Omental fat pad (tissue), 4 donors: ENCODE measurements at places on chromosomes 3 and 15. TPM values are rescaled to one million over a fixed set of nuclear protein-coding genes. Genes with fewer than 3 reads are reported as not detected.

- DNase-seq = no peak
These were observed 50.4 kb downstream of the GHSR start for GRCh38 chr3:172397716-172398405.

GRCh38 chr15:80565398-80565797, 129.7 kb upstream of the ABHD17C start:
- no peak for DNase-seq

DNA sequence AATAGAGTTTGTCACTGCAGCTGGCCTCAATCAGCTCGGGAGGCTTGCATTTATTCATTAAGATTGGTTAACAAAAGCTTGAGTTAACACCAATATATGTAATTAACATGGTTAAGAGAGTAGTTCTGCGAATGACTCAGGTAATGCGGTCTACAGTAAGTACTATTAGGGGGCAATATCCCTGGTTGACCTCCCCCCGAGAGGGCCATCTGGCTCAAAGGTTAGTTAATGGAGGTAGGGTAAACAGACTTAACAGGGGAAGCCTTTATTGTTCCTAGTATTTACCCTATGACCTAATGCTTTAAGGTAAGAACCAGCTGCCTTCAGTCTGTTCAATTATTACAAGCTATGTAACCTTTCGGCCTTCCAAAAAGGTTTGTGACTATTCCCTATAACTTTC, 403.3 kb upstream of the SGO1 start:
- DNase-seq = no peak

- DNase-seq = no peak
These were observed 227.5 kb downstream of the NEK10 start for GRCh38 chr3:27141668-27142067.

DNA sequence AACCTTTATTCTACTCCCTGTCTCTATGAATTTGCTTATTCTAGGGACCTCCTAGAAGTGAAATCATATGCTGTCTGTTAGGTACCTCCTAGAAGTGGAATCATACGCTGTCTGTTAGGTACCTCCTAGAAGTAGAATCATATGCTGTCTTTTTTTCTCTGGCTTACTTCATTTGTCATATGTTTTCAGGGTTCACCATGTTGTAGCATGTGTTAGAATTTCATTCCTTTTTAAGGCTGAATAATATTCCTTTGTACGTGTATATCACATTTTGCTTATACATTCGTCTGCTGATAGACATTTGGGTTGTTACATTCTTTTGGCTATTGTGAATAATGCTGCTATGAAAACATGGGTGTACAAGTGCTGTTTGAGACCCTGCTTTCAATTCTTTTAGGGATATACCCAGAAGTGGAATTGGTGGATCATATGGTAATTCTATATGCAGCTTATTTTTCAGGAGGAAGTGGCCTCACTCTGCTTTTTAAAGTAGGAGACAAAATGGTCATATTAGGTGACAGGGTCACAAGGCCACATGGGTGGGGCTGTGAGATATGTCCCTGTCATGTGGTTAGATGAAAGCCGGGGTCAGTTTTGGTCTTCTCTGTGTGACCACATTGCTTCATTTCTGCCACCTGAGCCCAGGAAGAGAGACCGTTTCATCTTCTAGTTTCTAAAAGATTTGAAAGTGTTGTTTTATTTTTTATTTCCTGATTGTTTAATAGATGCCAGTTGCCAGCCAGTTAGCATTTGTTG, 76.7 kb downstream of the FLNB start:
- no peak for DNase-seq

DNA sequence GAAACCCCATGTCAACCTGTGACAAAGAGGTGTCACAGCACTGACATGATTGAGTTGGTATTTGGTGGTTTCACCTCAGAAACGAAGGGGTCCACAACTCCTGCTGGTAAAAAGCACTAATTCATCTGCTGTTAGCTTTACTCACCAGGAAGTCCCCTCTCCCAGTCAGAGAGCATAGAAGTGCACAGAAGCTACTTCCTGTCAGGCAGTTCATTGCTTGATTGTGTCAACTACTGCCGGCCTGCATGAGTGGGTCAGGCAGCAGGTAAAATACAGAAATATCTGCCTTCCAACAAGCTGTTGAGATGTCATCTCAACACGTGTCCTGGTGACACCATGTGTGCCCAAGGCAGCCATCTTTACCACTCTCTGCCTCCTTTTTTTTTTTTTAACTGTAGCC, 596.6 kb upstream of the NR2F2 start:
- DNase-seq = no peak

- DNase-seq = no peak
These were observed 21.4 kb upstream of the PIAS1 start for GRCh38 chr15:68032672-68033071.

DNA sequence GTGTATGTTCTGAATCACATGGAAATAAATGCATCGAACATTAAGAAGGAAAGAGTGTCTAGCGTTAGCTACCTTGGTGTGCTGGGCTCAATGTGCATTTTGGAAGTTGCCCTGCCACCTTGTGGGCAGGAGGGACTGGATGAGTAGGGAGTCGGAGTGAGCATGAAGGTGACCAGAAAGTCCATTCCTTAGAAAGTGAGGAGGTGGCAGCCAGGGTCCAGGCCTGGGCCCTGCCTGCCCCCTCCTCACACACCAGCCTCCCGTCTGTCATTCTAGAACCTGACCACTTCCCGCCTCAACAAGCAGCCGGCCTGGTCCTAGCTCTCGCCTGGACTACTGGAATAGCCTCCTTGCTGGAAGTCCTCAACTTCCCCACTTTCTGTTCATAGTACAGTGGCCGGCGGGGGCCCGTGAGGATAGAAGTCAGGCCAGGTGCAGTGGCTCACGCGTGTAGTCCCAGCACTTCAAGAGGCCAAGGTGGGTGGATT, 10.2 kb upstream of the GATA2 start:
- no peak for DNase-seq

GRCh38 chr3:141828890-141829289, 47.6 kb upstream of the ATP1B3 start:
- no peak for DNase-seq

DNA sequence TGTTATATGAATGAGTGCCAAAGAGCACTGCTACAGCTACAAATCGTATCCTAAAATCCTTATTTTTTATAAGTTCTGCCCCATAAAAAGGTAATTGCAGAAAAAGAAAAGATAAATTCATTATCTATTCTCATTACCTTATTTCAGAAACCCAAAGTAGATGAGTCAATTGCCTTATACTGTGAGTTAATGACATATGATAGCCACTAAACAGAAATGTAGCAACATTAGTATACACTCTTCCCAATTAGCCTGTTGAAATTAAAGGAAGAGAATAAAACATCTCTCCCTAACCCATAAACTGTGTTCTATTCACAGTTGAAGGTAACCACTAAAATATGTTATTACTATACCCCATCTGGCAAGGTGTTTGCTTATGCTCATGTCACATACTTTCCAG, 11.0 kb downstream of the TBL1XR1 start:
- no peak for DNase-seq

- DNase-seq = no peak
These were observed 108.9 kb downstream of the ATG7 start for GRCh38 chr3:11381141-11381540.

DNA sequence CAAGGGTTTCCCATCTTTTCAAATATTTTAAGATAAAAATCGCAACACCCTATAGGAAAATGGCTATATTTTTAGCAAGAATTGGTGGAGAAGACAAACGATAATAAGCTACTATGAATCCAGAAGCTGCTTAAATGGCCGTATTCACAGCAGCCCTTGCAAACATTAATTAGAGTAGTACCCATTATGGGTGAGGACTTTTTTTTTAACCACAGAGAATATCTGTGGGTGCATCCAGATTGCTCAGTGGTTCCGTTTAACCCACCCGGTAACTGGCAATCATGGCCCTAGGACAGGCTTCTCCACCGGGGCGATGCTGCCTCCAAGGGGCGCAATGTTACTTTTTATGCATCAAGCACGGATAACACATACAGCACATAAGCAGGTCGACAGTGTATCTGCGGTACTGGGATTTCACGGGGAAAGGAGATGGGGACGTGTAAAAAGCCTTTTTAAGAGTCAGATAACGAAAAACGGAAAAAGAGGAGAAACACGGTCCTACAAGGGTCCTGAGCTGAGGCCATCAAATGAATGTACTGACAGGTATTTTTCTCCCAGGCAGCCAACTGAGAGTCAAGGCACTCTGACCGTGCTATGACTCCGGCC, 968 bp upstream of the TMEM266 start:
- DNase-seq = no peak

DNA sequence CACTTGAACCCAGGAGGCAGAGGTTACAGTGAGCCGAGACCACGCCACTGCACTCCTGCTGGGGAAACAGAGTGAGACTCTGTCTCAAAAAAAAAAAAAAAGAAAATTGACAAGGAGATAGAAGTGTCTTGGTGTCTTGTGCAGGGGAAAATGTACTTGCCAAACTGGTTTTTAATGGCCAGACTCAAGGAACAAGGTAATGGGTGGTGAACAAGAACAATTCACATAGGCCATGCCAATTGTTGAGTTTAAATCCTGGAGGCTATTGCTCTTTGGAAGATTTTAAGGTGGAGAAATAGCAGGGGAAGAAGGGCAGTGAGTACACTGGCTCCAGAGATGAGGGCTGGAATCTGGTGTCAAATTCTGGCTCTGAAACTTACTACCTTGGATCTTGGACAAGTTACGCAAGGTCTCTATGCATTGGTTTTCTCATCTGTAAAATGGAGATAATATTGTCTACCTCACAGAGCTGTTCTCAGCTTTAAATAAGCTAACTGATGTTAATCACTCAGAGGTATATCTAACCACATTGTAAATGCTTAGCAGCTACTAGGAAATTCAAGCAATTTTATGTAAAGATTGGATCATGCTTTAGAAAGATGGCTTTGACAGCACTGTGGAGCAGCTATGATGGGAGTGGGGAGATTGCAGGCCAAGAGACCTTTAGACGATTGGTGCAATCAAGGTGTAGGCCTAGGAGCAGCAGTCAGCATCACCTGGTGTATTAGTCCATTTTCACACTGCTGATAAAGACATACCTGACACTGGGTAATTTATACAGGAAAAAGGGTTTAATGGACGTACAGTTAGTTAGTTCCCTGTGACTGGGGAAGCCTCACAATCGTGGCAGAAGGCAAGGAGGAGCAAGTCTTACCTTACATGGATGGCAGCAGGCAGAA, 78.3 kb downstream of the B3GALNT1 start:
- no peak for DNase-seq

GRCh38 chr3:147141516-147142288, 264.6 kb downstream of the ZIC4 start:
- DNase-seq = no peak

- no peak for DNase-seq
These were observed 28.4 kb downstream of the TMEM40 start for GRCh38 chr3:12730506-12731242.

- DNase-seq = no peak
These were observed 67.8 kb upstream of the FSIP1 start for GRCh38 chr15:39850436-39850835.

DNA sequence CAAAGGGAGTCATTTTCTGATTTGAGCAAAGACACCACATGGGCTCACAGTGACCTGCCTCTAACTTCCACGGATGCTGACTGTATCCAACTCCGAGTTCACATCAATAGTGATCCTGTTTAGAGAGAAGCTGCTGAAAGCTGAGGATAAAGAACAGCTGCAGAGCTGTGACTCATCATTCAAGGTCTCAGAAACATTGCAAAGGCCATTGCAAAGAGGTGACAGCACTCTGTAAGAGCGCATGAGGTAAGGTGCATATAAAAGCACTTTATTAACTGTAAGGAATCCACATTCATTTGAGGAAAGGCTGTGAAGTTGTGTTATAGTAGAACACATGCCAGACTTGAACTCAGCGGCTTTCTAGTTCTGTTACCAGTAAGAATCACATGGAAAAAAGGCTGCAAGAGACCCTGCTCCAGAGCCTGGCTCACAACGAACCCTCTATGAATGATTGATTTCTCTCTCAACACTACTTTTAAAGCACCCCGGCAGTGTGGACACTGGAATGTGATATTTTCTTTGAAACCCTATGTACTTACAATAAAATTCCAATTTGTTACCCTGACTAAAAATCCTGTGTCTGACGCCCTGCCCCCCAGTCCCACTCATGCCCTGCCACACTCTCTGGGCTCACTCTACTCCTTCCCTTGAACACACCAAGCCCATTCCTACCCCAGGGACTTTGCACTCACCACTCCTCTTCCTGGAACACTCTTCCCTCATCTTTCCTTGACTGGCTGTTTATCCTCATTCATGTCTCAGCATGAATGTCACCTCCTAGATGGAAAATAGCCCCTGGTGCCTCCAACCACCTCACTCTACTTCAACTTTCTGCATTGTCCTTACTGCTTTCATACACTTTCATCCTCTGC, 111.2 kb downstream of the LSM3 start:
- no peak for DNase-seq

- DNase-seq = no peak
These were observed 6.5 kb downstream of the PLXNB1 start for GRCh38 chr3:48423241-48423882.

GRCh38 chr3:190339130-190339529, 16.9 kb upstream of the CLDN1 start:
- DNase-seq = no peak

DNA sequence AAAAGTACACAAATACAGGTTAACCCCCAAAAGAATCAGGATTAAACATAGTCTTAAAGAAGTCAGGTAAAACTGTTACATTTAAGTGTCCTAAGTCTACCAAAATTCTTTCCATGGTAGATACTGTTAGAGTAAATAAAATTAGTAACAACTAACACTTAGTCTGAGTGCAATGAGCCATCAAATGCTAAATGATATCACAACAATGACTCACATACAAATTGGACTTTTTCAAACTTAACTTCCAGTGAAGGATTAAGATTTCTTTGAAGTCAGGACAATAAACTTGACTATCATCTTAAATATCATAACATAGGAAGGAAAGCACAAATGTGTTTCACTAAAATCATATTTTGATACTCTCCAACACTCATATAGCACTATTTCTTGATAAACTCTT, 43.9 kb downstream of the ZNF148 start:
- no peak for DNase-seq

GRCh38 chr3:184174284-184174645, 390 bp upstream of the AP2M1 start:
- no peak for DNase-seq

- DNase-seq = no peak
These were observed 87.6 kb downstream of the SUCNR1 start for GRCh38 chr3:151960961-151961580.

- DNase-seq = no peak
These were observed 148.8 kb upstream of the HES1 start for GRCh38 chr3:193987186-193987585.

Gene ZDHHC23
- 4.8 TPM for total RNA-seq

Gene MOBP
- not detected for total RNA-seq

Gene FGF12
- total RNA-seq = 2.8 TPM

Gene C3orf85
- total RNA-seq = not detected

Gene MESP2
- 0.48 TPM for total RNA-seq

Gene BCHE
- total RNA-seq = 205 TPM

Gene TLR9
- total RNA-seq = not detected

Gene LDHAL6B
- not detected for total RNA-seq

Gene ATP8B4
- 17.2 TPM for total RNA-seq

Gene NPAP1
- not detected for total RNA-seq

Gene NANOGP8
- 0.65 TPM for total RNA-seq

Gene CNTN4
- 8.2 TPM for total RNA-seq

Gene RYR3
- 1.9 TPM for total RNA-seq
